Activated CD8-positive, alpha-beta T cell treated with anti-CD3 and anti-CD28 coated beads, Interleukin-2, amount 10 ng/mL, durations not matched to agents 7 days and 5 days (primary cell): ENCODE measurements at places on chromosomes 2 and 18. TPM values are rescaled to one million over a fixed set of nuclear protein-coding genes. Genes with fewer than 3 reads are reported as not detected.
A peak's percentile ranks its signal among the peaks of the same experiment; 100 is the strongest.

DNA sequence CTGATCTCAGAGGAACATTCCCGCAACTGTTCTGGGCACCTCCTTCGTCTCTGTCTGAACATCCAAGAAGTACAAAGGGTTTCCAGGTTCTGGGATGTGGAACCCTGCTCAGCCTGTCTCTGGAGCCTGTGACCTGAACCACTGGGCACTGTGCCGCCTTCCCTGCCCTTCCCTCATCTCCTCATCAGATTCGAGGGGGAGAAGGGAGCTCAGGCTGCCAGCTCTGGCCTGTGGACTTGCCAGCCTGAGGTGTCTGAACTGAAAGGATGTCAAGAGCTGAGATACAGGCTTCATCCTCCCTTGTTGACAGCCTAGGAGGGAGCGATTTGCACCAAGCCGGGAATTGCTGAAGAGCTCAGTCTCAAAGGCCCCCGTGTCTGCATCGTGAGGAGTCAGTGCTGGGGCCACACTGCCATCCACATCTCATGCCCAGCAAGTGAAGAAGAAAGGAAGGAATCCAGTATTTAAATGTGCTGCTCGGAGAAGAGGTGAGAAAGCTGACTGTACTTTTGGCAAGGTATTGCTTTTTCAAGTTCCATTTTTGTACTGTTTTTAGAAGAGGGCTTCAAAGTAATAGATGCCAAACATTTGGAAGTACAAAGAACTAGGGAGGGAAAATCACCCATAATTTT is 12.6 kb downstream of the NEU2 start:
- no peak overlapping the region for H3K27ac ChIP-seq
- peaks cover 7% of the 10 kb centered on the region for H3K4me1 ChIP-seq
- no peak overlapping the region for H3K4me3 ChIP-seq
- peaks cover 19% of the 10 kb centered on the region for H3K27me3 ChIP-seq
- H3K36me3 ChIP-seq = no peaks in the 10 kb centered on the region
- no peak for DNase-seq

Gene ABCG8
- total RNA-seq = not detected

- peaks cover 3% of the 10 kb centered on the region for H3K4me1 ChIP-seq
- no peak for DNase-seq
- H3K27me3 ChIP-seq = peaks cover 2% of the 10 kb centered on the region
- no peak overlapping the region for H3K4me3 ChIP-seq
Measured at GRCh38 chr2:42913280-42913878, 121.0 kb upstream of the HAAO start.

Gene POTEE
- 1.0 TPM for total RNA-seq

Gene NCOA1
- 14.5 TPM for total RNA-seq

DNA sequence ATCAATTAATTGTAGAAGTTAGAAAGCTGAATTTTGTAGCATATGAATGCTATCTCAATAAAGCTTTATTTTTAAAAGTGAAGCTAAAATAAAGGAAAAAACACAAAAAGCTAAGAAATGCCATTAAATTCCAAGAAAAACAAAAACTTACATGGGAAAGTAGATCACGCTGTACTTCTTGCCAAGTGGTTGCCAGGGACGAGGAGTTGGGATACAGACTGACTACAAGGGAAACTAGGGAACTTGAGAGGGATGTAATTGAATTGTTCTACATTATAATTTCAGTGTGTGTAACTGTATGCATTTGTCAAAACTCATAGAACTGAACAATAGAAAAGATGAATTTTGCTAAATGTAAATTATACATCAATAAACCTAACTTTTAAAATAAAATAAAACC is 108.1 kb downstream of the DYM start:
- no peak overlapping the region for H3K4me3 ChIP-seq
- no peak for DNase-seq
- H3K4me1 ChIP-seq = no peaks in the 10 kb centered on the region
- H3K27ac ChIP-seq = no peak overlapping the region
- peaks cover 10% of the 10 kb centered on the region for H3K36me3 ChIP-seq
- H3K27me3 ChIP-seq = no peaks in the 10 kb centered on the region

GRCh38 chr18:77495079-77495478 is 245.4 kb downstream of the GALR1 start:
- no peaks in the 10 kb centered on the region for H3K4me1 ChIP-seq
- H3K4me3 ChIP-seq = no peak overlapping the region
- H3K27me3 ChIP-seq = no peaks in the 10 kb centered on the region
- no peak overlapping the region for H3K27ac ChIP-seq

GRCh38 chr2:85318222-85319074 is 9.3 kb downstream of the TGOLN2 start:
- no peaks in the 10 kb centered on the region for H3K27me3 ChIP-seq
- peak overlapping the region; percentile 57 for H3K4me3 ChIP-seq

GRCh38 chr2:16655905-16656642 is 9.6 kb downstream of the CYRIA start:
- H3K27me3 ChIP-seq = peaks cover 4% of the 10 kb centered on the region
- H3K4me3 ChIP-seq = no peak overlapping the region
- H3K27ac ChIP-seq = no peak overlapping the region
- no peaks in the 10 kb centered on the region for H3K36me3 ChIP-seq

GRCh38 chr18:52409727-52410126 is 69.7 kb downstream of the DCC start:
- no peak for DNase-seq
- H3K36me3 ChIP-seq = no peaks in the 10 kb centered on the region
- no peak overlapping the region for H3K27ac ChIP-seq

- no peak overlapping the region for H3K27ac ChIP-seq
- no peaks in the 10 kb centered on the region for H3K36me3 ChIP-seq
- H3K4me1 ChIP-seq = no peaks in the 10 kb centered on the region
- no peak for DNase-seq
- H3K4me3 ChIP-seq = no peak overlapping the region
- peaks cover 3% of the 10 kb centered on the region for H3K27me3 ChIP-seq
Measured at GRCh38 chr2:171227066-171227782, 66.5 kb upstream of the TLK1 start.

GRCh38 chr18:55763805-55764204 is 175.8 kb upstream of the TCF4 start:
- no peak overlapping the region for H3K27ac ChIP-seq
- DNase-seq = no peak
- no peak overlapping the region for H3K4me3 ChIP-seq
- H3K27me3 ChIP-seq = no peaks in the 10 kb centered on the region
- no peaks in the 10 kb centered on the region for H3K4me1 ChIP-seq

Gene SPDYA
- 1.2 TPM for total RNA-seq
